Hematopoietic multipotent progenitor cell treated with erythropoietin and hydrocortisone succinate and interleukin-3 and kit ligand, for 4 days (in vitro differentiated cells): ENCODE measurements at places on chromosomes 2 and 18.

DNA sequence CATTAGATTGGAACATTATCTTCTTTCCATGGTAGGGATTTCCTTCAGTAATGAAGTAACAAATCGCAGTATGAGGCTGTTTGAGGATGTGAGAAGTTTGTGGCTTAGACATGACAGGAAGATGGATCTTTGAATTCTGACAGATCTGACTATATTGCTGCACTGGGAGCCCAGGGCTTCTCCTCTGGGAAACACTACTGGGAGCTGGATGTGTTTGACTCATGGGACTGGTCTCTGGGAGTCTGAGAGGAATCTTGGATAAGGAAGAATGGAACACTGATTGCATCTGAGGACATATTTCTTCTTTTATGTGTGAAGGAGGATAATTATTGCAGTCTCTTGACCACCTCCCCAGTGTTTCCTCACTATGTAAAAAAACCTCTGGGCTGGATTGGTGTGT, 77.2 kb upstream of the ST6GAL2 start:
- no peak for DNase-seq

DNA sequence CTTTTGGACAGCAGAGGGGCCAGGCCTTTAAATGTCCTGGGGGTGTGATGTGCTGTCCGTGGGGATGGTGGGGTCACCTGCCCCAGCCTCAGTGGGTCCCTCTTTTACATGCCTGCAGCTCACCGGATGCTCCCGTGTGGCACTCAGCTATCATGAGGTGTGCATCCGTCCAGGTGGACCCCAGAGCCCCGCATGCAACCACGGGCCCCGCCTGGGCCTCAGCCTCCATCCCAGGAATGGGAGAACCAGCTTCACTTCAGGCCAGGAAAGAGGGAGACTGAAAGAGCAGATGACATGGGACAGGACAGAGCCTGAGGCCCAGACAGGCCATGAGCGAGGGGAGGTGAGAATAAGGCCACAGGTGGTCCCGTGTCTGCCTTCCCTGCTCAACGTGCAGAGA, 37.5 kb downstream of the RAMP1 start:
- DNase-seq, result no peak

- no peak for DNase-seq
Observed at GRCh38 chr2:178114462-178114861, 2.2 kb downstream of the RBM45 start.

DNA sequence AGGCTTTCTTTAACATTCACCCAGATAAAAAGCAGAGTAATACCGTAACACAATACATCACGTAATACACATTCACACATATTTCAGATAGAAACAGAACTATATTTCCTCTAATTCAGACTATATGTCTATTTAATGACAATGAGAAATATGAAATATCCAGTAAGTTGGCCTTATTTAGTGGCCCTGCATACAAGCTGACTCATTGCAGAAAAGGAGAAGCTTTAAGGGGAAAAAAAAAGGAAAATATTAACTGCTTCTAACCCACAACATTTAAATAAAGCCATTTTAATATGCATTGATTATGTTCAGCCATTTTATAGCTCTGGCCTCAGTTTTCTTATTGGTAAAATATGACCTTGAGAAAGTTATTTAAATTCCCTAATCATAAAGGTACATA, 94.8 kb downstream of the PPP1R1C start:
- DNase-seq, result peak; percentile 25

DNA sequence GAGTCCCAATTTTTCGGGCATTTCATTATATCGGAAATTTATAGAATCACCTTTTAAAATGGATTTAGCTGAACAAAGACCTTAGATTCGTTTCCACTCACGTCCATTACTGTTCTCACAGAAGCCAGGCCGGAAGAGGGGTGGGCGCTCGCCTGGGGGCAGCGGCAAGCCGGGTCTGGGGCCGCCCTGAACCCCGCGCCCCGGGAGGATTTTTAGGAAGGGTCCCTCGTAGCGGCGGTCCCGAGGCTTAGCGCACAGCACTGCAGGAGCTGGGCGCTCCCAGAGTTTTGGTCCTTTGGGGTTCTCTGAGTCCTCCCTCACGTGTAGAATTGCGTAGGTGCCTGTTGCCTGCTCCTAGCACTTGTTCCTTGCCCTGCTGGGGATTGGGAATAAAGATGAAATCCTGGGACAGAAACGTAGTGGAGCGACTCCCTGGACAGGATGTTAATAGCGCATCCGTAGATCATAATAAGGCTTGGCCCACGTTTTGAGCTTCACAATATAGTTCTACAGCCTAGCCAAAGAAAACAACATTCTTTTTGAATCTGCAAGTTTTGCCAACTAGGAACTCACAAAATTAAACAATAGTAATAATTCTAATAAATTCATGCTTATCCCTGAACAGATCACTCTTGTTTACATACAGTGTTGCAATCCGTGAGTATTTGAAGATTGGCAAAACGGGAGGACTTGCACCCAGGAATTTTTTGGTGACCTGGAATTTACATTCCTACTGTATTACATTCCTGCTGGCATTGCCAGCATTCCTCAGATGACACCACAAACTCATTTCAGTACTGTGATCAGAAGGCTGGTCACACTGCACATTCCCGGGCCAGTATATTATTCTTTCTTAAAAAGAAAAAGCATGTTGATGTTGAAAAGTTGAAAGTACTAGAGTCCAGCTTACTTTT, 875 bp downstream of the C18orf63 start:
- DNase-seq, result no peak

DNA sequence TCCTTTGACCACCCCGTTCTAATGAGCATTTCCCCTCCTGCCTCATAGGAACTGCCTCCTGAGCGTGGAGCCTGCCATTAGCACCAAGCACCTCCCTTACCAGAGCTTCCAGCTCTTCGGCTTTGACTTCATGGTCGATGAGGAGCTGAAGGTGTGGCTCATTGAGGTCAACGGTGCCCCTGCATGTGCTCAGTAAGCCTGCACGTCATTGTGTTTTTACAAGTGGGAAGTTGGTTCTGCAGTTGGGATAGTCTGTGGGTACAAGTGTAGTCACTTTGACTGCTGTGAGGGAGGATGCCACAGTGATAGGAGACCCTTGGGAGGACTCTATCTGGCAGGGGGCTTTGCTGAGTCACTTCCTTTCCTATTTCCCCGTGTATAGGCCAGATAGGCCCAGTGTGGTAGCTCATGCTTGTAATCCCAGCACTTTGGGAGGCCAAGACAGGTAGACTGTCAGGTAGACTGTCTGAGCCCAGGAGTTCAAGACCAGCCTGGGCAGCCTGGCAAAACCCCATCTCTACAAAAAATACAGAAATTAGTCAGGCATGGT, 22.0 kb upstream of the POLR1B start:
- DNase-seq, result peak; percentile 66

- no peak for DNase-seq
Observed at GRCh38 chr2:212223696-212224095, 314.9 kb downstream of the ERBB4 start.

DNA sequence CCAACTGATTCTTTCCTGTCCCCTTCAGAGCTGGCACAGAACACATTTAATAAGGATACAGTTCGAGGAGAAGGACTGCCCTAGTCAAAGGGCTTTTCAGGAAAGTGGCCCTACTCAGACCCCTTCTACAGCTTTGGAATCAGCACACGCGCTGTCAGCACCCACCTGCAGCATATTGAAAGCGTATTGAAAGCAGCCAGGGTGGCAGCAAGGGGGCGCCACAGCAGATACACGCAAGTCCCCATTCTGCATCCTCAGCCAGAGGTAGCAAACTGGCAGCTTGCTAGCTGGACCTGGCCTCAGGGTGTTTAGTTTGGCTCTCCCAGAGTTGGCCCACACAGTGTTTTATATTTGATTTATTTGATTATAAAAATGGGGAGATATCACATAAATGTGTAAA, 101.0 kb upstream of the NT5C1B start:
- peak; percentile 10 for DNase-seq

- DNase-seq, result peak; percentile 16
Observed at GRCh38 chr2:37781028-37781427, 109.6 kb upstream of the CDC42EP3 start.

GRCh38 chr18:46484971-46485370, 172.0 kb downstream of the LOXHD1 start:
- DNase-seq, result no peak

GRCh38 chr2:132667706-132668105, 2.3 kb downstream of the LYPD1 start:
- DNase-seq, result no peak

DNA sequence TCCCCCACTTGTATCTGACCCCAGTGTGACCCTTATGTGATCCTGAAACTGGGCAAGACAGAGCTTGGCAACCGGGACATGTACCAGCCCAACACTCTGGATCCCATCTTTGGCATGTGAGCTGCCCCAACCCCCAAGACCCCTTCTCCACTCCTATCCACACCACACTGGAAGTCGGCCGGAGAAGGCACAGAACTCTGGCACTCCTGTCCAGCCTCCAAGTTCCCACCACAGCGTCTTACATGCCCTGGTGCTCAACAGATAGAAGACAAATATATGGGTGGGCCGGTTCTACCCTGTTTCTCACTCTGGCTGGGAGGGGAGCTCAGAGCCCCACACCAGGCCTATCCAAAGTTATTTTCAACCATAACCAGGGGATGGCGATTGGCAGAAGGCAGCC, 40.8 kb downstream of the LMAN2L start:
- DNase-seq, result no peak

DNA sequence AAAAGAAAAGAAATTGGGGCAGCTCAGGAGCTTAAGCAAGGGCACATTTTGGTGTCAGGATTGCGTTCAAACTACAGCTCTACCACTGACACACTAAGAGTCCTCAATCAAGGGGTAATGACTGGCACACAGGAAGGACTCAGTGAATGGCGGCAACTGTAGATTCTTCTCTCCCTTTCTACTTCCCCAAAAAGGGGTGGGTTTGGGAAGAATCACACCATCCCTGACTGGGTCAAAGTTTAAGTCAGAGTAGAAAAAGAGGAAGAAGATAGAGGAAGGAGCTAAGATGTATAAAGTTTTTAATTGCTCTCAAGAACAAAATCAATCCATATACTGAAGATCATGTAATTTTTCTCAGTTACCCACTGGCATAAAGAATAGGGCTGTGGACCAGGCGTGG, 2.6 kb downstream of the NLRC4 start:
- peak; percentile 68 for DNase-seq

GRCh38 chr2:18637196-18637595, 47.8 kb upstream of the NT5C1B start:
- DNase-seq, result no peak
